ENCODE measurements at places on chromosomes 12 and 14.

DNA sequence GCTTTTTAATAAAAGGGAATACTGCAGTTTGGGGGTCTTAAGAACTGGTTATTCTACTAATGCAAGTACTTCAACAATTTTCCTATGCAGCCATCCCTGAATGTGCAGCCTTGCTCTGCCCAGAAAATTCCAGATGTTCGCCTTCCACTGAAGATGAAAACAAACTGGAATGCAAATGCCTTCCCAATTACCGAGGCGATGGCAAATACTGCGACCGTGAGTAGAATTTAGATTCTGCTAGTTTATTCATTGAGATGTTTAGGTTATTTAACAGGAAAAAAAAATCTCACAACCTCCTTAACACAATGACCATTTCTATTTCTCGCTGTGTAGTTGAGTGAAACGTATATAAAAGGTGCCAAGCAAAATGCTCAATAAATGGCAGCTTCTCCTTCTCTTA is 49.9 kb downstream of the STAB2 start:
- DNase-seq, result no peak

- peak; percentile 46 for DNase-seq
These were observed 225.5 kb downstream of the EPS8 start for GRCh38 chr12:15563663-15564062.

DNA sequence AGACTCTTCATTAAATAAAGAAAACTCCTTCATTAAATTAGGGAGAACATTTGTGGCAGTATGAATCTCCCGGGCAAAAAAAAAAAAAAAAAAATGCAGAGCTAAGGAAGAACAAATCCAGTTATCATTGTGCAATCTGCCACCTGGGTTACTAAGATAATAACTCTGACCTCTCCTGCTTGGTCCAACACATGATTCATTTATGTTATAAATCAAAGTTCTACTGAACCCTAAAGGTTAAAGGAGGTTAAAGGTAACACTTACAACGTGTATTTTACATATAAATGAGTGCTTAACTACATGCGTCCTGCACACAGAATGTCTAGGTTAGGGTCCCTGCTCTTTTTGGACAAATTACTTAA is 4.2 kb downstream of the TGFB3 start:
- DNase-seq, result no peak

DNA sequence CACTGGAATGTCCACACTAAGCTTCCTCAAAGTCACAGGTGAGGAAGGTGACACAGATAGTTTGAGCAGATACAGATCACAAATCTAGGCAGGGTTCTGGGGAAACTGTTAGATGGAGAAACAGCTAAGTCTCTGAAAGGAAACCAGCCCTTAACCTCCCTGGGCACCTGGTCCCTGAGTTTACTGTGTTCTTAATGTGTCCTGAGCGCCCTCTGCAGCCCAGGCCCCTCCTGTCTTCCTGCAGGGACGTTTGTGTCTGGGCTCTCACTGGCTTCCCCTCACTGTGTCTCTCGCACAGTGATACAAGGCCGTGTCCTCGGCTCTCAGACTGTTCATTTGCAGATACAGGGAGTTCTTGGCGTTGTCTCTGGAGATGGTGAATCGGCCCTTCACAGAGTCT is 684.3 kb downstream of the TMEM121 start:
- DNase-seq, result no peak

GRCh38 chr14:89626233-89626806 is 209.3 kb upstream of the FOXN3 start:
- DNase-seq, result no peak

DNA sequence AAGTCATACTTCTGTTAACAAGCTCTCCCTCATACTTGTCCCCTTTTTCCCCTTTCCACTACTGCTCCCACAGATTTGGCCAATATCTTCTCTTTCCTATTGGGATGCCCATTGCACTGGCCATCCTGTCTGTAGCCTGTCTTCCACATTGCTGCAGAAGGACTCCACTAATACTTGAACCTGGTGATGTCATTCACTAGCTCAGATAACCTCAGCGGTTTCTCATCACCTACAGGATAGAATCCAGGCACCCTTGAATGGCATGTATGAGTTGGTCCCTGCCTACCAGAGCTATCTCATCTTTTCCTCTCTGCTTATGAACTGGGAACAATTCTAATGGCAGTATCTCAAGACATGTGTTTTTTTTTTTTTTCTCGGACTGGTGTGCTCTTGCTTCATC is 84.6 kb downstream of the PTPRR start:
- DNase-seq, result no peak

DNA sequence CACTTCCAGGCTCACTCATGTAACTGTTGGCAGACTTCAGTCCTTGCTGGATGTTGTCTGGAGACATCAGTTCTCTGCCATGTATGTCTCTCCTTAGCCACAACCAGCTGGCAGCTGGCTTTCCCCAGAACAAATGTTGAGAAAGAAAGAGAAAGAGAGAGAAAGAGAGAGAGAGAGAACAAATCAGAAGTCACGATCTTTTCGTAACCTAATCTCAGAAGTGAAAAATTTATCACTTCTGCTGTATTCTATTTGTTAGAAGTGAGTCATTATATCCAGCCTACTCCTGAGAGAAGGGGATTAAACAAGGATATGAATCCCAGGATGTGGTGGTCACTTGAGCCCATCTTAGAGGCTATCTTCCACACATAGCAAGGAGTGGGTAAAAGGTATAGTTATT is 101.2 kb downstream of the BTG1 start:
- DNase-seq, result no peak

GRCh38 chr14:97477353-97477752 is 680.2 kb downstream of the VRK1 start:
- DNase-seq, result no peak

GRCh38 chr14:65291531-65291930 is 121.0 kb upstream of the FUT8 start:
- DNase-seq, result no peak

GRCh38 chr14:50756300-50756699 is 74.7 kb downstream of the NIN start:
- no peak for DNase-seq

- DNase-seq, result no peak
These were observed 204.5 kb upstream of the TBX3 start for GRCh38 chr12:114888448-114888847.

DNA sequence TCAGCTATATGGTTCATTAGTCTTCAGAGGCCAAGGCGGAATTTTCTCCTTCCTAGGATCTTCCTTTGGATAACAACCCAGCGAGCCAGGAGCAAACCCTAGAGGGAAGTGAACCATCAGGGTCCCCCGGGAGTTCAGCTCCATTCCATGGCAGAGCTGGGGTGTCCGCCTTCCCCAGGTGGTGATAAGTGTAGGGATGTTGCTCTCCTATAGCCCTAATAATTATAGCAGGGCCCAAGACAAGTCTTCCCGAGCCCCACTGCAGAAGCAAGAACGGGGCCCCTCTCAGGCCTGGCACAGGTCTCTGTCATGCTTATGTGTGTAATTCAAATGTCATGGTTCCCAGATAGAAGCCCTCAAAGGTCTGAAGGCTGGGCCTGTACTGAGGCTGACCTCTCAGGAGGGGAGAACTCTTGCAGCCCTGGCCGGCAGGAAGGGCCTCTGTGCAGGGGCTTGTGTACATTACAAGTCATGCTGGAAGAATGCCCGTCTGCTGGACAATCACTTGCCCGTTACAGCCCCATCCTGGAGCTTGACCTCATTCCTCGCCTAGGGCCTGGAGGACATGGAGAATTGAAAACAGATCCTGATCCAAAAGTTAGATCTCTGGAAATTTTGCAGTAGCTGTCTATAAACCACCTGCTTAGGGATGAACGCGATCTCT is 17.3 kb downstream of the LRTM2 start:
- DNase-seq, result no peak

GRCh38 chr14:33938131-33938949 is 12.5 kb downstream of the EGLN3 start:
- DNase-seq, result peak; percentile 90

DNA sequence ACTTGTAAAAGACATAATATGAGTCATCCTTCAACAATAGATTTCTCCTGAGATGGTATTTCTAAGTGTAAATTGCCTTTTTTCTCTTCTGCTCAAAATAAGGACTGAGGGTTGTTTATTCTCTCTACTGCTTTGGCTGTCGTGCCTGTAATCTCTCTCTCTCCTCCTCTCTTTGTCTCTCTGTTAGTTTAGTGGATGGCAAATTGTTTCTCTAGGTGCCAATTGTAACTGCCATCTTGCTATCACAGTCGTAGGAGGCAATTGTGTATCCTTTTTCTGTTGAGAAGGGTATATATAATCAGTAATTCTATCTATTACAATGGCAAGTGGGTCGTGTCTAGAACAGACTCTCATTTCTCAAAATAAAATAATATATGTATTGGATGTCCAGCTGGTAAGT is 545.0 kb upstream of the FBXO33 start:
- no peak for DNase-seq

DNA sequence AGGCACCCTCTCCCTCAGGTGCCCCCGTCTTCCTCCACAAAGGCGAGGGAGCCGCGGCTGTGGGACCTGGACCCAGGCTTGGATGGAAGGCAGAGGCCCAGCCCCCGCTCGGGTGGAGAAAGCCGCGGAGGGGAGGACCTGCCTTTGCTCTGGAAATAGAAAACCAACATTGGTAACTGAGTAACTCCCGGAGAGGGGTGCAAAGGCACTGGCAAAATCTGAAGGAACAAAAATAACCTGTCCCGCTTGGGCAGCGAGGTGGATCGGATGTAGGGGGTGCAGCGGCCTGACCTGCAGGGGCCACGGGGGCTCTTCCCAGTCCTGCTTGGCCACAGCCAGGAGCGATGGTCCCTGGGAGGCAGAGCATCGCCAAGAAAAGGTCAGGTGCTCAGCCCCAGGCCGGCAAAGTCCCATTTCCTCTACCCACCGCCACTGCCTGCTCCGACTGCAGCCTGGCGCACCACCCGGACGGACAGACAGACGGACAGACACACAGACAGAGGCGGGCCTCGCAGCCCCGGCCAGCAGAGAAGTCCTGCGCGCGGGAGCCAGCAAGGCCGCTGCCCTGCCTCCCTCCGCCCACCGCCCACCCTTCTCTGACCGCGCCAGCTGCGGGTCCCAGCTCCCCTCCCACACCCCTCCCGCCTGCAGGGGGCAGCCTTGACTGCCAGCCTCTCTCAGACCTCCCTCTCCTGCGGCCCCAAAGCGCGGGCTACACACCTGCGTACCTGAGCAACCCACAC is 21.4 kb upstream of the TMEM106C start:
- no peak for DNase-seq

Measured in colonic mucosa (tissue), 4 donors.